Stimulated activated CD4-positive, alpha-beta T cell treated with anti-CD3 and anti-CD28 coated beads, Interleukin-15, amount 100 ng/mL, for 1 hour (primary cell): ENCODE measurements at places on chromosomes 4 and X.

DNA sequence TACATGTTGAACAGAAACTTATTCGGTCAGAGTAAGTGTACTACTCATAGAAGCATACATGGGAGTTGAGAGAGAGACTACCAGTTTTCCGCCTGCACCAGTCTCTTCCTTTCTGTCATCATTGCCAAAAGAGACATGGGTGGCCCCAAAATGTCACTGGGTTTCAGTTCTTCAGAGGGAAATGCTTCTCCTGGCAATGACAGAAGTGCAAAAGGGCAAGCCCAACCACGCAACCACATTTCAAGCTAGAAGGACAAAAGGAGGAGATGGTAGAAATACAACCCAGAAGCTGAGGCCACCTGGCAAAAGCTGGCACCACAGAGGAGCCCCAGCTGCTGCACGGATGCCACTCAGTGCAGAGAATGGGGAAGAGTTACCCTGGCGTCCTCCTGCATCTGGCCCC lies 320.1 kb downstream of the BCOR start:
- no peak for DNase-seq

DNA sequence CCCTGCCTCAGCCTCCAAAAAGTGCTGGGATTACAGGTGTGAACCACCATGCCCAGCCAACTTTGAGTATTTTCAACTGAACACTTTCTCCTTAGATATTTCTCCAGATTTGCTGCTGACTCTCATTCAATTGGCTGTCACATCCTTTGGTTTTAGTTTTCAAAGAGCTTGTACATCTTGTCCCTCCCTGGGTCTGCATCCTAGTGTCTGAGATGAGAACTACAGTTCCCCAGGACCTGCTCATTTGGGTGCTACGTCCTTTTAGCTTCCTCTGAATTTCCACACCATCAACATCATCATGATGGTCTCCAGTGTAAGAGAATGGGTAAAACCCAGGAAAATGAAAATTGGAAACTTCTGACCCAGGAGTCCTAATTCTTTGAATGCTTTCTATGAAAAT lies 312.9 kb downstream of the NLGN4X start:
- DNase-seq, result no peak

- no peak for DNase-seq
Measured at GRCh38 chr4:168871632-168872031, 138.4 kb downstream of the CBR4 start.

GRCh38 chr4:38062088-38062775 lies 102.0 kb downstream of the PTTG2 start:
- DNase-seq, result peak; percentile 26

DNA sequence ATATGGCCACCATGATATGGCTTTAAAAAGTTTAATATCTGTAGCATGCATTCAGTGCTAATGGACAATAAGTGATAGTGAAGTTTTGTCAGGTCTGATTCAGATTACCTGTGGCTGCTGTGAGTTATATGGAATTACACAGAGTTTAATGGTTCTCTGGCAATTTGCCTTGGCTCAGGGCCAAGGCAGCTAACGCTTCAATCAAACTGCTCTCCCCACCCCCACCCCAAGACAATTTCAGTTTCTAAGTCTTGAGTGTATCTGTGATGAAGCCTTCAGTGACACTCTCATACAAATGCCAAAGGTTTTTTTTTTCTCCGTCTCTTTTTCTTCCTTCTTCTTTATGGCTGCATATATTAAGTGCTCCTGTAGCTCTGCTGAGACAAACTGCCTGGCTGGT lies 106.6 kb downstream of the SHROOM4 start:
- no peak for DNase-seq

DNA sequence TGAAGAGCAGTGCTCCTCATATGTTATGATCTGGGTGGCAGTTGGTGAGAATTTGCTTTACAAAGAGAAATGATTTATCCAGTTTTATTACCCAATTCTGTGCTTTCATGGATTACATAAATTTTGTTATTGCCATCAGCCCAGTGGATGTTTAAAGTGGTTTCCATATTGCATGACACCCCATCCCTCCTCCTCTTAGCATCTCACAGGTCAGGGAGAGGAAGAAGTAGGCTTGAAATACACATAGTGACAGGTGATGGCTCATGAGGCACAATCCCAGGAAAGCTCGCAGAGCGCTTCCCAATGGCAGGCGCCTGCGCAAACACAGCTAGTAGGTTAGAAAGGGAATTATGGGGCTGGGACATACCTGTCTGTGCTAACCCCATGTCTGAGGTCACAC lies 47.7 kb upstream of the GATB start:
- DNase-seq, result no peak

DNA sequence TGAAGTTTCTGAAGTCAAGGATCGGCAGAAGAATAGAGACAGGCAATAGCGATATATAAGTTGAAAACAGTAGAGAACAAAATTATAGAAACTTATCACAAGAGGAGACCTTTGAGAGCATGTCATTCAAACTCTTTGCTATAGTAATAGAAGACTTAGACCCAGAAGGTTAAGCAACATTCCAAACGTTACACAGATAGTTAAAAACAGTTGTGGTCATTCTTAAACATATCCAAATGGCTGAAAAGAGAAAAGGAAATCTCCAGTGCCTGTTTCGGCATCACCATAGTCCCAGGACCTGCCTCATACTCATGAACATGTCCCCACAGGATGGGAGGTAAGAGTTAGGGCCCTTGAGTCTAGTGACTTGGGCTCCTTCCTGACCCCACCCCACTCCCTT lies 258.1 kb upstream of the NOCT start:
- DNase-seq, result no peak

DNA sequence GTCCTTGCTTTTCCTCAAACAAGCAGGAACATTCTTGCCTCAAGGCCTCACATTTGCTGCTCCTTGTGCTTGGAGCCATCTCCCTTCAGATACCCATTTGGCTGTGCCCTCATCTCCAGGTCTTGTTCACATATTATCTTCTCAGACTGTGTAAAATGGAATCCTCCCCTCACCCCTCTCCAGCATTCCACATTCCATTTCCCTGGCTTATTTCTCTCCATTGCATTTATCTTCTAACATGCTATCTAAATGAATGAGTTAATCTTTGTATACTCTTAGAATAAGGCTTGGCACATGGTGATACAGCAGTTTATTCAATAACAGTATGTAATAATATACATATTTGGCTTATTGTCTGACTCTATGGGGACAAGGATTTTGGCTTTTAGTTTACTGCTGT lies 8.8 kb upstream of the GALNT7 start:
- DNase-seq, result no peak

GRCh38 chr4:1777822-1778641 lies 15.1 kb upstream of the FGFR3 start:
- DNase-seq, result no peak

GRCh38 chr4:41408859-41409593 lies 128.9 kb upstream of the LIMCH1 start:
- no peak for DNase-seq
